ENCODE measurements at places on chromosomes 11 and 22.
A peak's percentile ranks its signal among the peaks of the same experiment; 100 is the strongest.

DNA sequence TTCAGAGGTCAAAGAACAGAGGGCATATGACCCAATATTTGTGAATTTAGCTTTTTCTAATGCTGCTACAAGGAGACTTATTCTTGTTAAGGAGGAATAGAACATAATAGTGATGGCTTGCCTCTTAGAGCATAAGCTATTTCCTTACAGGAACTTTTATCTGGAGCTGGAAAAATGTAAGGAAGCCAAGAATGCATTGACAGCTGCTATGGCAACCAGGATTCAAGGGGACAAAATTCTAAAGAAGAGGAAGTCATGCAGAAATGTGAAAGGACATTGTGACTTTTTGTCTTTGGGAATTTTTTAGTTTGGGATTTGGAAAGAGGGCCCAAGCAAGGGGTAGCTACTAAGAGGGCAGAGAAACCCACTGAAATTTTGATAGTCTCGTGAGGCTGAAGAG lies 51.1 kb downstream of the EHF start:
- no peak for DNase-seq

GRCh38 chr11:94017446-94017845 lies 3.7 kb upstream of the HEPHL1 start:
- no peak for DNase-seq

- DNase-seq = no peak
These were observed 13.0 kb upstream of the CLTCL1 start for GRCh38 chr22:19304547-19304946.

- peak; percentile 28 for DNase-seq
These were observed 77.9 kb upstream of the TOP3B start for GRCh38 chr22:22060200-22061084.

- DNase-seq = peak; percentile 27
These were observed 3.6 kb downstream of the MYBPC3 start for GRCh38 chr11:47348859-47349258.

DNA sequence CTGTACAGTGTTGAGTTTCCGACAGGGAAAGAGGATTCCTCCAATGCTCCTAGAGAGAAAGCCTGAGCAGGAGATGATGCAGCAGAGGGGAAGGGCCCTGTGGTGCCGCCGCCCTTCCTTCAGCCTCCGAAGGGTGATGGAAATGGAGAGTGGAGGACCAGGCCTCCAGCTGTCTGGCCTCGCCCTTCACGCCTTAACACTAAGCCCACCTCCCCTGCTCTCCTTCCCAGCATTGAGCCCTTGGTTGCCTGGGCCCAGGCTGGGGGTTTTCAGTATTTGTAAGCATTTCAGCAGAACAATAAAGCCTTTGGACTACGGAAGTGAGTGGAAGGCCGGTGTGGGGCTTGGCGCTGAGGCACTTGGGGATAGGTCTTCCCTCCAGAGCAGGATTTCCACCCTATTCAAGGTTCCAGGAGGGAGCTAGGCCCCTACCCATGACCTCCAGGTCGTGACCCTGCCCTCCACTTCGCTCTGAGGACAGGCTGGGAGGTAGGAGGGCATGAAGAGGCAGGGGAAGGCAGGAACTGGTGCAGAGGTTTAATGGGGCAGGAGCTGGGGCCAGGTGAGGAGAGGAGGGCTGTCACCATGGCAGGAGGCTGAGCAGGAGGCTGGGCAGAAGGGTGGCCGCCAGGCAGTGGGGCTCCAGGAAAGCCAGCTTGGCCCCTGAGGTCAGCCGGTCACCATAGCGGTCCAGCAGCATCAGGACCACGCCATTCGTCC lies 21.6 kb downstream of the TREH start:
- no peak for DNase-seq

- DNase-seq = no peak
These were observed 27.6 kb downstream of the PLEKHA7 start for GRCh38 chr11:16986434-16987204.

- no peak for DNase-seq
These were observed 5.8 kb downstream of the GRIK4 start for GRCh38 chr11:120517390-120517761.

- peak; percentile 62 for DNase-seq
These were observed 86.1 kb downstream of the GRM5 start for GRCh38 chr11:88979641-88980040.

DNA sequence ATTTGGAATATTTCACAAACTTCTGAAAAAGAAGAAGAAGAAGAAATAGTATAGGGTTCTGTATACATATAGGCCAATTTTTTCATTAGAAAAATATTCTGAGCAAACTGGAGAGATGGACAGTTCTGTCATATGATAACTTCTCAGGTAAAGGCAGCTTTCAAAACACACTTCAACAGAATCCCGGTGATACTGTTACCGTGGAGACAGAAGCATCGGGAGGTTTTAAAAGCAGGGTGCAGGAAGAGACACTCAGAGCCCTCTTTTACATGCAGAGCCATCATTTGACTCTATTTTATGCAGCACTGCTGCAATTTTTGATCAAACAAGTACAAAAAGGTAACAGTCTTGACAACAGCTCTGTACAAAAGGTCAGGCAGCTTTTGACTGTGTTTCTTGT lies 1785.4 kb downstream of the LRRC4C start:
- DNase-seq = no peak

DNA sequence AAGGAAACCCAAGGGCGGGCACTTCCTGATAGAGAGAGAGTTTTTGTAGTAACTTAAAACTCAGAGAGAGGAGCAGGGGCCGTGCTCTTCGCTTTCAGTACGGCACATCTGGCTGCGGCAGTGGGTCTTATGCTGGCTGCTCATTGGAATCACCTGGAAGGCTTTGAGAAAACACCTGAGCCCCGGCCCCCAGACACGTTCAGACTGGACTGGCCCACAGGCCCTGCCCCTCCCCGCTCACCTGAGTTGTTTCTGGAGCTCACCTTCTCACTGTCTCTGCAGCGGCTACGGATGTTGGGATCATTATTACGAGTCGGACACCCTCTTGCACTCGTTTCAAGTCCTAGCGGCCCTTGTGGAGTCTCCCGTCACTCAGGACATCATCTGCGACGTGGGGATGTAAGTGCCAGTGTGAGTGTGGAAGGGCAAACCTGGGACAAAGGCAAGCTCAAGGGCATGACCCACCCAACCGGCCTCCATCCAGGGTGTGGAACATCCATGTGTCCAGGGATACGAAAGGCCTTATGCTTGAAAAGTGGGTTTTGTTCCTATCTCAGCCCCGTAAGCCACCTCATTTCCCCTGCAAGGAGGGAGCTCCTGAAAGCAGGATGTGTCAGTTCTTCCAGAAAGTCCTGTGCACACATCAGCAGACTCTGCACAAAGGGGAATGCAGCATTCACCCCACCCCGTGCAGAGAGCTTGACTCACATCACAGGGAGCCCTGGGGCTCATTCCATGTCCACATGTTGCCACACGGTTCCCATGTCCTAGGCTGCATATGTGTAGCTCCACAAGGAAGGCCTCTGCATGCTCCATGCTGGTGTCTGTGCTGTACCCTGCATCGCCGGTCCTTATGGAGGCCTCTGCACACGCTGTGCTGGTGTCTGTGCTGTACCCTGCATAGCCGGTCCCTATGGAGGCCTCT lies 5.4 kb downstream of the NADSYN1 start:
- no peak for DNase-seq

- peak; percentile 50 for DNase-seq
These were observed 25.8 kb downstream of the KCNC1 start for GRCh38 chr11:17760102-17761029.

DNA sequence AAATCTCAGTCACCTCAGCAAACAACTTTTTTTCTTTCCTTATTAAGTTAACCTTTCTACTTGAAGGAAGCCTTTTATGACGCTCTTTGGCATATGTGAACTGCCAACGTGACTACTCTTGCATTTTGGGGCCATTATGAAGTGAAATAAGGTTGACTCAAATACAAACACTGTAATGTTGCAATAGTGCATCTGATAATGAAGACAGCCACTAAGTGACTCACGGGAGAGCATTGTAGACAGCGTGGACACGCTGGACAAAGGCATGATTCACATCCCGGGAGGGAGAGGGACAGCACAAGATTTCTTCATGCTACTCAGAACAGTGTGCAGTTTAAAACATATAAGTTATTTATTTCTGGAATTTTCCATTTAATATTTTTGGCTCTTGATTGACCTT lies 560.8 kb downstream of the ETS1 start:
- DNase-seq = peak; percentile 97

GRCh38 chr11:67780056-67780455 lies 105.6 kb upstream of the ALDH3B2 start:
- DNase-seq = no peak

- no peak for DNase-seq
These were observed 9.7 kb upstream of the OR52J3 start for GRCh38 chr11:5036669-5037068.

- DNase-seq = no peak
These were observed 290.3 kb upstream of the API5 start for GRCh38 chr11:43021466-43021865.

- no peak for DNase-seq
These were observed 4.5 kb downstream of the OR10G7 start for GRCh38 chr11:124036666-124037065.

DNA sequence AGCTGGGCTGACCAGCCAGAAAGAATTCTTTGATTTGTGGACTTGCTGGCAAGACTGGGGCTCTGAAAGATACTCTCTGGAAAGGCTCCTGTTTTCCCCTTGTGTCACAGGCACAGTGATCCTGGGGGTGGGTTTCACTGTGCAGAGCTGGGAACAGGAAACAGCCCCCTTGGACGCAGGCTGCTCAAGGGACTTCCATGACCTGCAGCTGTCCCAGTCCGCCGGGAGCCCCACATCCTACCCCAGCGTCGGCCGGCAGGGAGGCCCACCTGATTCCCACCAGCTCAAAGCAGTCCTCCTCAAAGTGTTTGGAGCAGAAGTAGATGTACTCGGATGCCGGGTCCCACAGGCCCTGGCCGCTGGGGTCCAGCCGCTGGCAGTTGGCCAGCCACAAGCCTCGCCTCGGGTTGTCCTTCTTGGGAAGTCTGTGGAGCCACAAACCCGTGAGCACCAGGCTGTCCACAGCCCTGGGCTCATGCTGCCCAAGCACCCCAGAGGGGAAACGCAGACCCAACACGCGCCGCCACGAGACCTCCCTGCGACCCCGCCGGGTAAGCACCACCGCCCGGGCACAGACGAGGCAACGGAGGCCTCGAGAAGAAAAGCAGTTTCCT lies 824 bp downstream of the THAP7 start:
- DNase-seq = no peak

- no peak for DNase-seq
These were observed 43.4 kb upstream of the TMPRSS4 start for GRCh38 chr11:118033443-118033842.

GRCh38 chr11:70732881-70733196 lies 334.5 kb downstream of the CTTN start:
- DNase-seq = no peak

GRCh38 chr22:21937041-21937820 lies 15.4 kb downstream of the PPM1F start:
- peak; percentile 31 for DNase-seq

- no peak for DNase-seq
These were observed 103.8 kb downstream of the KCNQ1 start for GRCh38 chr11:2548596-2548995.

DNA sequence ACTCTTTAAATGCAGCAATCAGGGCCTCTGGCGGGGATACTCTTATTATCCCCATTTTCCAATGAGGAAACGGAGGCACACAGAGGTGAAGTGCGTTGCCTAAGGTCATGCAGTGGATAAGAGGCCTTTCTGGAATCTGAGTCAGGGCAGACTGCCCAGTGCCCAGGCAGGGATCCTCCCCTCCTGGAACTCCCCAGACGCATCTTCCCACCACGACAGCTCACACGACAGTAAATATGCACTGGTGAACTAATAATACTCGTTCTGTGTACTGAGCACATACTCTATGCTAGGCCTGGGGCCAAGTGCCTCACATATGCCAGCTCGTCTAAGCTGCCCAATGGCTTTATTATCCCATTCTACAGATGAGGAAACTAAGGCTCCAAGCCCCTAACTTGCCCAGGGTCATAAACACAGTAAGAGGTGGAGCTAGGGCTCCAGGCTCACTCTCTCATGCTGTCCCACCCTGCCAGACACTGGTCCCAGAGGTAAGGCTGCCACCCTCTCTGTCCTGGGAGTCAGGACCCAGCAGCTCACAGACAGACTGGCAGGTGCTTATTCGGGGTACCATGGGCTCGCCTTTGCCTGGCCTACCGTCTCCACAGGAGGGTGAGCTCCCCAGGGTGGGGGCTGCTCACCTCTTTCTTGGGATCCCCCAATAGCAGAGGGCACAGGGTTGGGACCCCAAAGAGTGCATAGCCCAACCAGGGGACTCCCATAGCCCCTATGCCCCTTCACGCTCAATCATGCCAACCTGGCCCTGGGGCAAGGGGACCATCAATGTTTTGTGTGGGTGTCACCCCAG lies 2.3 kb downstream of the IL2RB start:
- DNase-seq = no peak

DNA sequence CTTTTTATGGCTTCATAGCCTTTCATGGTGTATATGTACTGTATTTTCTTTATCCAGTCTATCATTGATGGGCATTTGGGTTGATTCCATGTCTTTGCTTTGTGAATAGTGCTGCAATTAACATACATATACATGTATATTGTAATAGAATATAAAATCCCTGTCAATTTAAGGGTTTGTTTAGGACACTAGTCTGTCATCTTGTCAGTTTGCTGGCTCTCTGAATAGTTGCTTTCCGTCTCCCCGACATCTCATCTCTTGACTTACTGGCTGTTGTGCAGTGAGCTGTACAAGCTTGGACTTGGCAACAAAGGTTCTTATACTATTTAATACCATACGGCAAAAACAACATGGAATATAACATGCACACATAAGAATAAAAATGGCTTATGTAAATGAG lies 1487.5 kb downstream of the LRRC4C start:
- DNase-seq = no peak

GRCh38 chr11:13316528-13316961 lies 39.0 kb downstream of the BMAL1 start:
- peak; percentile 90 for DNase-seq

- no peak for DNase-seq
These were observed 82.9 kb downstream of the OSBP2 start for GRCh38 chr22:30777587-30777986.

- no peak for DNase-seq
These were observed 99.1 kb upstream of the MTNR1B start for GRCh38 chr11:92870196-92870832.

Data from fibroblast of mammary gland (primary cell).